NCI-H146 (cell line): ENCODE measurements at places on chromosomes 7 and 10.

- DNase-seq = peak; percentile 17
Observed at GRCh38 chr10:93138113-93138870, 64.6 kb downstream of the CYP26A1 start.

DNA sequence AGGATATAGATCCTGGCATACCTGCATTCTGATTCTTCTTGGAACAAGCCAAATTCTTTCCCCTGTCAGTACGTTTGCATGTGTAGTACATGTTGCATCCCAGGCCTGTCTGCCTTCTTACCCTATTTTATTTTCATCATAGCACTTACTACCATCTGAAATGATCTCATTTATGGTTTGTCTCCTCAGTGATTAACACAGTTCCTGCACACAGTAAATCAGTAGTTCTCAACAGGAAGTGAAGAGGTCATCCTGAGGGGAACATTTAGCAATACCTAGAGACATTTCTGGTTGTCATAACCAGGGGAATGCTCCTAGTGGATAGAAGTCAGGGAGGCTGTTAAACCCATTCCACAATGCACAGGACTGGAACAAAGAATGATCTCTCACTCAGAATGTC, 38.2 kb upstream of the SLC26A4 start:
- DNase-seq = no peak

- no peak for DNase-seq
Observed at GRCh38 chr7:147363101-147363500, 1227.5 kb upstream of the C7orf33 start.

DNA sequence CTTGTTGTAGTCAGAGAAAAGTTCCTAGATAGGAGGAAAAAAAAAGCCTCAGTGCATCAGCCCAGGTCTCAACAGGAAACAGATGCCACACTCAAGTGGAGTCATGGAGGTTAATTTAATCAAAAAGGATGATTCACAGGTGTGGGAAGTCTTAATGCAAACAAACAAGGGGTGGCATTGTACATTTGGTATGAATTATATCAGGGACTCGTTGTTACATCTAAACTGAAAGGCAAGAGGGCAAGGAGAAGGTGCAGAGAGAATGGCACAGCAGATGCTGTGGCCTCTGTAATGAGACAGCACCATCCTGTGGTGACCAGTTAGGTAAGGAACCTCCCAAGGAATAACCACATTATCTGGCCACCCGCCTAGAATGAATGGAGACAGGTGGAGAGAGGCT, 133.7 kb downstream of the PTPRZ1 start:
- DNase-seq = peak; percentile 85

DNA sequence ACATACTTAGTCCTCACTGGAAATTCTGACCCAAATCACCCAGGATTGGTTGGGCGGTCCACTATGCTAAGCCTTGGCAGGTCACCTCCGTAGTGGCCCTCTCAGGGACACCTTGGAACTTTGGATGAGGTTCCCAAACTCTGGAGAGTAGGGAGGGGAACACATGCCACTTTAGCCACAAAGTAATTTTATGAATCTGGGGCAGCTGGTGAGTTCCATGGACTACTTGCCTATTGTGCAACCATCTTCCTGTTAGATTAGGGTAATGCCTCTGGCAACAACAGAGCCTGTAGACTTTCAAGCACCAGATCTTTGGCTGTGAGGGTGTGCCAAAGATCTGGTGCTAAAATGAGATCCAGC, 77.7 kb downstream of the ITGB8 start:
- DNase-seq = no peak
